ENCODE measurements at places on chromosomes 6 and 20.

DNA sequence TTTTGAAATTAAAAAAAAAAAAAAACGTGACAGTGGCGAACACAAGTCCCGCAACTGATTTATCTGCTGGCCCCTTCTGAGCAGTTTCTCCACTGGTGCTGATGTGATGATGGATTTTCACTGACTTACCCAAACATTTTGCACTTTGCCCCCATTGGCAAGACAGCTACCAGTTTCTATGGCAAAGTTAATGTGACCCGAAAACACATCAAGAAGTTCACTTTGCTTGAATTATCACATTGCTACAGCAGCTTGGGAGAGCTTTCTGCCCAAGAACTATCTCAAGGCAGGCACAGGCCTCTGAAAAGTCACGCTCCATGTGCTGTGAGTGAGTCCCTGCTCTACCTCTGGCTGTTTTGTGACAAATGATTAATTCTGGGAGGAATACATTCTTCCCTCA is 127.9 kb upstream of the EDN1 start:
- no peak for DNase-seq

DNA sequence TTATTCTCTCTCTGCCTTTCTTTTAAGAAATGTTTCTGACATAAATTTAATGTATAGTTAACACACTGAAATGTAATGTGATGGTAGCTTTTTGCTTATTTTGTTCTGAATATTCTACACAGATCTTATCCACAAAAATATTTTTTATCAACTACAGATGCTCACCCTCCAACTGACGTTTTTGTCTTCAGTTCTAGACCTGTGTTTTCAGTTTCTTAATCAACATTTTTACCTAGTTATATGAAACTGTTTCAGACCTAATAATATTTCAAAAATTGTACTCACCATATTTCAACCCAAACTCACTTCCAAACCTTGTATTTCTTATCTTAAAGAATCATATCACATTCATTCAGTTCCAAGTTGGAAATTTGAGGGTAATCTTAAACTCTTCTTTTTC is 452.8 kb downstream of the RFPL4B start:
- DNase-seq = no peak

DNA sequence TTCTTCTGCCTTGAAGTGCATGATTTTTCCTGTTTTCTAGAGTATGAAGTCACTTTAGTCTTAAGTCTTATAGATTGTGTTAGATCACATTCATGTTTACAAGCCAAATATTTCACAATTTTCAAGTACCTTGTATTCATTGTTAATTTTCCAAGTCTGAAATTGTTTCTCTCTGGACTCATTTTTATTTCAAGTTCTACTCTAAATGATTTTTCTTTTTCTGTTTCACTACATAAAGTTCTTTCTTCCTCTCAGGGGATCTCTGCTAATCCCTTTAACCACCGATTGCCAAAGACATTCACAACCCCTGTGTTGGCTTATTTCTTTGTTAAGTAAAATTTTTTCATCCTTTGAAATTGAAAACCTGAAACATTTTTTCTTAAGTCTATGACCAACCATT is 805.7 kb downstream of the KIF16B start:
- DNase-seq = no peak

DNA sequence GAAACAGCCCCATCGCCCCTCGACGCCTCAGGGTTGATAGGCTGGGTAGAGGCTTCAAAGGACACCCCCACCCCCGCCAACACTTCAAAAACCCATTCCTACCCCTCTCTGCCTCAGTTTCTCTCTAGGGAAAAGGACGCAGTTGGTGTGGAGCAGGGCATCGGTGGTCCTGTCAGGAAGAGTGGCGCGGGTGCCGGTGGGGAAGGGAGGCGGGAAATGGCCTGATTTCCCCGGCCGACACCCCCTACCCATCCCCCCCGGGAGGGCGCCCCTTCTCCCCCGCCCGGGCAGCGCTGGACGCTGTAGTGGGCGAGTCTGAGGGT is 367 bp downstream of the NRSN2 start:
- DNase-seq = no peak

DNA sequence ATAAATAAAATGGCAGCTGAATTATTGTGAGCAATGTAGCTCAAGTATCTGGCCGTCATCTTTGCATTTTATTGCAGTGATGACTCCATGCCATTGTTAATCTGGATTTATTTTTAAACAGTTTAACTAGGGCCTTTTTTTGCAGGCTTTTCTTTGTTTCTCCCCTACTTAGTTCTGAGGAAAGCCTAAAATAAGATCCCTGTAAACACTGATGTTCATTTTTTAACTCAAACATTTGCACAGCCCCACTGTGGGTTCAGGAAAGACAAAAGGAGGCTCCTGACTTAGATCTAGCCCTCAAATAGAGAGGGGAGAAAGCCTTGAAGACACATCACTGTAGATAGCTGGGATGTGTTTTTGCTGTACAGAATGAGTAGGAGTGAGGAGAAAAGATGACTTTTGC is 69.2 kb downstream of the PLEKHG1 start:
- no peak for DNase-seq

- DNase-seq = no peak
These were observed 19.4 kb upstream of the MRGBP start for GRCh38 chr20:62776692-62777527.

DNA sequence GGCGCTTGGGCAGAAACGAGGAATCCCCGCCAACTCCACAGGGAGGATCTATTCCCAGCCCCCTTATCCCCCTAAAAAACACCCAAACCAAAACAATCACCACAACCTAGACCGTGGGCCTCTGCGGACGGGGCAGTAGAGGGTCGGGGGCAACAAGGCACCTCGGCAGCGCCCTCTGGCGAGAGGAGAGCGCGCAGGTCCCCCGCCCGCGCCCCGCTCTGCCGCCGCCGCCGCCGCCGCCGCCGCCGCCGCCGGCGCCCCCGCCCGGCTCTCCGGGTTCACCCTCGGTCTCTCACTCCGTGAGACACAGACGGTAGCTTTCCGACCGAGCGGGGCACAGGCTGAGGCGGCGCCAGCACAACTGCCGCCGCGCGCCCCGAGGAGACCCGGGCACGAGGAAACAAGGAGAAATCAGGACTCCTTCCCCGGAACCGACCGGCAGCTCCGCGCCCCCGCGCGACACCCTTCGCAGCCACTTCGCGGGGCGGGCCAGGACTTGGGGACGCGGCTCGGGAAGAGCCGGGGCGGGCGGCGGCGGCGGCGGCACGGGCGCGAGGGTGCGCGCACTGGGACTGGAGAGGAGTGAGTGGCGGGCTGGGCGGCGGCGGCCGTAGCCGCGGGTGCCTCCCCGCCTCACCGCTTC is at the start of gene SLC35F1:
Gene SLC35F1, plus strand, starts transcription at position 307 of the 643 bp plus-strand sequence.
- no peak for DNase-seq

DNA sequence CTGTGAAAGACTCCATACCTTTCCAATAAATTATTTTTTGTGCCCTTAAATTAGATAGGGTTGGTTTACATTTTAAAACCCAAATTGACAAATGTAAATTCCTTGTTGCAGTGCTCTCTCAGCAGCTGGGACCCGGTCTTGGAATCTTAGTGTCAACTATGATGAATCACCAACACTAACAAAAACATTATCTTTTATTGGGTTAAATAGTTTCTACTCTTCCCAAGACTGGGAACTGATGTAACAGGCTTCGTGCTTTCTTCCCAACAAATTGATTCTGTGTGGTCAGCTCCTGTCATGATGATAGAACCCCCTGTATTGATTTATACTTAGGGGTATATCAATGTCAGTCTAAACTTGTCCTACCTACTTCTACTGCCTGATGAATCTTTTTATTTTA is 23.2 kb upstream of the AHI1 start:
- DNase-seq = no peak

DNA sequence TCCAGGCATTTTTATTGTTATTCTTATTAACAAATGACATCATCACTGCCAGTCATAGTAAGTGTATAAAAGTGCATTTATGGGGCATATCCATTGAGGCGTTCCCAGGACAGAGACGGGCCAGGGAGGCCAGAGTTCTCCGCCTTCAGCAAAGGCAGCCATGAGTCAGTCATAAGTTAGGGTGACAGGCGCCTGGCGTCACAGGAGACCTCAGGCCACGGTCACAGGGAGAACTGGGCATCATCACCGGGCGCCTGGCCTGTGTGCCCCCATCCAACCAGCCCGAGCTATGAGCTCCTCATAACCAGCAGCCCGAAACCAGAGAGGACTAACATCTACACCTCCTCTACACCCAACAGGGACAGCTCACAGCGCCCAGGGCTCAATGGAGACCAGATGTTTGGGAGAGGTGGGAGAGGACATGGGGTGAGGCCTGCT is 259.2 kb downstream of the DLL1 start:
- no peak for DNase-seq

GRCh38 chr6:51260003-51260402 is 441.3 kb downstream of the TFAP2B start:
- no peak for DNase-seq

DNA sequence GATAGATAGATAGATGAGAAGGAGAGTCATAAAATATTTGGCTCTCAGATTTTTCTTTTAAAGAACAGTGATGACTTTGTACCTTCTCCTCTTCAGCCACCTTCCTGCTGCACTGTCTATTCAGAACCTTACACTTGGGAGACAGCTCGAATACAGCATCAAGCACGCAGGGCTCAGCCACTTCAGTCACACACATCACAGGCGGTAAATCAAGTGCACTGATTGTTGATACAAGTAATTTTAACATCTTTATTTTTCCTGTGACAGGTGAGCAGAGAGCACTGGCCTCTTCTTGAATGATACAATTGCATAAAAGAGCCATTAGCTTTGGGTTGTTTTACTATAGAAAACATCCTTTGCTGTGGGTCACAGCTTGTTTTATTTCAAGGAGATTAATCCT is 1118.5 kb upstream of the EYS start:
- no peak for DNase-seq

DNA sequence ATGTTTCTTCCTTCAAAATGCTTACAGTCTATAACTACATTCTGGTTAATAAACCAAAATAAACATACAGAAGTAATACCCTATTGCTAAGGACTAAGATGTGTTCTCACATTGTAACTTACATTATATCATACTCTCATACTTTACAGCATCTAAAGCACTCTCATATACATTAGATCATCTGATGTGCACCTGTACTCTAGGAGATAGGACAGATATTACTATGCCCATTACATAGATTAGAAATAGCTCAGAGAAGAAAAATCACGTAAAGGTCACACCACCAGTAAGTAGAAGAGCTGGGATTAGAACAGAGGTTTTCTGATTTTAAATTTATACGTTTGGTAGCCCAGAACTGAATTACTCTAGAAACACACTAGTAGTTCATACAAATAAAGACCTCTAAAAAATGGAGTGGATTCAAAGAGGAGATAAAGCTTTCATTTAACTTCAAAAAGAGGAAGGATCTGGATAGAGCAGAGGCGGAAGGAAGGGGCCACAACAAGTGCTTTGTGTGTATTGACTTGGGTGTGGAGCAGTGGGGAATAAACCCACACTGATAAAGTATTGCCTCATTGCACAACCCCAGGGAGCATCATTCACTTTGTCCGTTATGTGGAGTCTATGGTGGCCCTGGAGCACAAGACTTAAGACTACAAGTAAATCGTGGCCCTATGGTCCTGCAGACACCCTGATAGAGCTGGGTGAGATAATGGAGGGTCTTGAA is 30.9 kb downstream of the SLC2A12 start:
- DNase-seq = no peak

Data from hematopoietic multipotent progenitor cell treated with erythropoietin and hydrocortisone succinate and interleukin-3 and kit ligand, for 17 days (in vitro differentiated cells).